ENCODE measurements at places on chromosomes 6 and 20. TPM values are rescaled to one million over a fixed set of nuclear protein-coding genes. Genes with fewer than 3 reads are reported as not detected.

NOX3 gene
- not detected for total RNA-seq

SCRT2 gene
- total RNA-seq: not detected

RIMS1 gene
- 2.3 TPM for total RNA-seq

ARG1 gene
- not detected for total RNA-seq

PRDM13 gene
- total RNA-seq: not detected

EGFL8 gene
- 1.5 TPM for total RNA-seq

OTOR gene
- not detected for total RNA-seq

C2 gene
- total RNA-seq: 1.7 TPM

JPH2 gene
- total RNA-seq: 2.2 TPM

POM121L2 gene
- total RNA-seq: not detected

EYS gene
- total RNA-seq: under 0.01 TPM

HLA-DRB1 gene
- 1.3 TPM for total RNA-seq

TREM2 gene
- not detected for total RNA-seq

SLC22A2 gene
- total RNA-seq: 1.7 TPM

HNF4A gene
- not detected for total RNA-seq

MYCT1 gene
- 6.0 TPM for total RNA-seq

KAT14 gene
- total RNA-seq: 10.8 TPM

EPPIN gene
- total RNA-seq: 0.39 TPM

PLTP gene
- 75.1 TPM for total RNA-seq

RPS21 gene
- total RNA-seq: 251 TPM

All from smooth muscle cell of the pulmonary artery (primary cell).